ENCODE measurements at places on chromosomes 7 and 10. TPM values are rescaled to one million over a fixed set of nuclear protein-coding genes. Genes with fewer than 3 reads are reported as not detected.

The CPN1 gene
- total RNA-seq: not detected

The DENND2A gene
- 0.75 TPM for total RNA-seq

The SNX10 gene
- not detected for total RNA-seq

The SPDYE9 gene
- total RNA-seq: not detected

The GDF10 gene
- total RNA-seq: 1.1 TPM

The GJD4 gene
- not detected for total RNA-seq

The PKD2L1 gene
- not detected for total RNA-seq
